ENCODE measurements at places on chromosomes 3 and 15.

DNA sequence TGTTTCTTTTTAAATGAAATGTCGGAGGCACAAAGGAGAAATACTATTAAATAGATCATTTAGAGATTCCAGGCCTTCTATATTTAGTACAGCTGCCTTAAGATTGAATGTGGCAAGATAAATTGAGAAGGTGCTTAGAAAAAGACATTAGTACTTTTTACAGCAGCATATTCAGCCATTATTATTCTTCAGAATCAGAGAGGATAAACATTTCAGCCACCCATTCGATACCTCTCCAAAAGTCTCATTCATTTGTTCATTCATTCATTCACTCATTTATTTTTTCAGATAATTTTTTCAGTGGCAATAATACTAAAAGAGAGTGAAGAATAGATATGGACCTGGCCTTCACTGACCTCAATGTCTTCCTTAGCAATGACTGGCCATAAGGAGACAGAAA is 347.0 kb downstream of the GRM7 start:
- H3K27me3 ChIP-seq: no peaks in the 10 kb centered on the region
- H3K4me1 ChIP-seq: no peaks in the 10 kb centered on the region
- H3K4me3 ChIP-seq: no peak overlapping the region
- H3K36me3 ChIP-seq: no peaks in the 10 kb centered on the region
- no peak for DNase-seq
- H3K27ac ChIP-seq: no peak overlapping the region

- H3K36me3 ChIP-seq: no peaks in the 10 kb centered on the region
- H3K27me3 ChIP-seq: peaks cover 8% of the 10 kb centered on the region
- no peak overlapping the region for H3K4me3 ChIP-seq
- no peak overlapping the region for H3K27ac ChIP-seq
- H3K4me1 ChIP-seq: no peaks in the 10 kb centered on the region
Measured at GRCh38 chr15:64763874-64764273, 11.5 kb downstream of the RBPMS2 start.

DNA sequence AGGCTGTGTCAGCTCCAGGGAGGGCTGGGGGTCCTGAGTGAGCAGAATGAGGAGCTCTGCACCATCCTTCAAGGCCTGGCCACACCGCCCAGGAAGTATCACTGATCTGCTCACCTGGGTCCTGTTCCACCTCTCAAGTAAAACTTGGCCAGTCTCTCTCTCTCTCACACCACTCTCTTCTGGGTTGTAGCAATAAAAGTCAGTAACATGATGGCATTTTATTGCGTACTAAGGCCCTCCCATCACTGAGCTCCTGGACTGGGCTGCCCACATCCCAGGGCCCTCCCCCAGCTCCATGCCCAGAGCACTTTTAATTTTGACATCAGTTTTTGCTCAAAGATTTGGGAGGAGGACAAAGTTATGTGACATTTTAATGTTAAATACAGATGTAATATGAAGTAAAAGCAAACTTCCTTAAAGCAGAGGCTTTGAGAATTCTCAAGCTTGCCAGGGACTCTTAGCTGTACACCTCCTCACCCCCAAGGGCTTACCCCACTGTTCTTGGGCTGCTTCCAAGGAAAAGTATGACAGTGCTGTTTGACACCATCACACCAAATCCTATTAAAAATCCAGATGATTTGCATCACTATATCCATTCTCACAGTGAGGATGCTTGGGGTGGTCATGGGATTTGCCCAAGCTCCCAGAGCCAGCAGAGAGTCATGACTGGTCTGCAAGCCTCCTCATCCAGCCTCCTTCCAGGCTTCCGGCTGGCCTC is 105.1 kb upstream of the SLCO2A1 start:
- no peaks in the 10 kb centered on the region for H3K27me3 ChIP-seq
- no peak for DNase-seq
- no peaks in the 10 kb centered on the region for H3K36me3 ChIP-seq
- no peak overlapping the region for H3K27ac ChIP-seq
- no peak overlapping the region for H3K4me3 ChIP-seq

DNA sequence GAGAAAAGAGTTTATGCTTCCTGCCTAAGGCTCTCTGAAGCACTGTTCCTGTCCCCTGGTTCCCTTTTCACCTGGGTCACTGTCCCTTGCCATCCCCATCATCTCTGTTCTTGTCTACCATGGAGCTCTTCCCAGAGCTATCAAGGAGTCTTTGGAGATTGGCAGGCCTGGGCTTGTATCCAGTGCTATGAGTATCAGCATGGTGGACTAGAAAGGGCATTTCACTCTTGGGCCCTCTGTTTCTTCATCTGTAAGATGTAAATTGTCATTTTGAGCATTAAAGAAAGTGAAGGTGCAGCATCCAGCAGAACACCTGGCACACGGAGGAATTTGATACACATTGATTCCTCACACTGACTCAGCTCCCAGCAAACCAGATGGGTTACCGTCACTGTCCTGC is 388.2 kb downstream of the CACNA2D3 start:
- DNase-seq: no peak
- no peaks in the 10 kb centered on the region for H3K4me1 ChIP-seq
- H3K27me3 ChIP-seq: no peaks in the 10 kb centered on the region
- no peak overlapping the region for H3K4me3 ChIP-seq
- H3K27ac ChIP-seq: no peak overlapping the region

DNA sequence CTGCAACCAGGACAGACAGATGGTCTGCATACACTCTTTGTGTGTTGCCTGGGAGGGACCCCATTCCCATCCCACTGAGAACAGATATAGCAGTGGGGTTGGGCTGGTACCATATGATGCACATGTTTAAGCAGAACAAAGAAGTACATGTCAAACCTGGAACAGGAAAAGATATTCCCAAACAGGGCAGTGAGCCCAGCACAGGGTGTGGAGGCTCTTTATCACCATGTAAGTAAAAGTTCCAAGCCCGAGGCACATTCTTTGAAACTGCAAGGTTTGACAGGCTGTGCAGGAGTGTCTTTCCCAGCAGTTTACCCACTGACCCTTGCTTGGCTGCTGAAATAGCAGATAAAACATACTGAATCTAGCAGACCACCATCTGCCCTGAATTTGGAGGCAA is 5.3 kb upstream of the ZNF445 start:
- no peaks in the 10 kb centered on the region for H3K36me3 ChIP-seq
- no peaks in the 10 kb centered on the region for H3K27me3 ChIP-seq
- no peak overlapping the region for H3K4me3 ChIP-seq
- H3K4me1 ChIP-seq: peaks cover 5% of the 10 kb centered on the region

DNA sequence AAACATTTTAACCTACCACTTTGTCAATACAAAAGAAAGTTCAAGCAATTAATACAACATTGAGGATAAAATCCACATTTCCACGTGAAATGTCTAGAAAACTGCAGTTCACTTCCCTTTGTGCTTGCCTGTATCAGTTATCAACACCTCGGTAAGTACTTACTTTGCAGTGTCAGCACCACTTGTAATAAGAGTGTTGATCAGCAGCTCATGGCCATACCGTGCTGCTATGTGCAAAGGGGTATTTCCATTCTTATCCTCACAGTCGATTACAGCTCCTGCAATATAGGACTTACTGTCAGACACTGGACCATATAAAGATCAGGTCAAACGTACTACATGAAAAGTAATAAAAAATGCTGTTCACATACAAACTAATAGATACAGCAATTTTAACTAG is 84.4 kb downstream of the ANKRD28 start:
- H3K27ac ChIP-seq: no peak overlapping the region
- no peak for DNase-seq
- no peaks in the 10 kb centered on the region for H3K27me3 ChIP-seq
- H3K4me1 ChIP-seq: no peaks in the 10 kb centered on the region
- peaks cover 29% of the 10 kb centered on the region for H3K36me3 ChIP-seq

- no peak for DNase-seq
- H3K27ac ChIP-seq: no peak overlapping the region
- H3K4me3 ChIP-seq: no peak overlapping the region
Measured at GRCh38 chr15:39409876-39410530, 170.9 kb upstream of the THBS1 start.

- no peak overlapping the region for H3K27ac ChIP-seq
- H3K36me3 ChIP-seq: no peaks in the 10 kb centered on the region
- no peak for DNase-seq
- no peaks in the 10 kb centered on the region for H3K27me3 ChIP-seq
Measured at GRCh38 chr3:131303848-131304247, 77.7 kb upstream of the NUDT16 start.
